ENCODE measurements at places on chromosomes 1 and 21. TPM values are rescaled to one million over a fixed set of nuclear protein-coding genes. Genes with fewer than 3 reads are reported as not detected.

PTPRU gene
- total RNA-seq = 45.5 TPM

DNAJC6 gene
- 6.6 TPM for total RNA-seq

- H3K4me1 ChIP-seq = no peaks in the 10 kb centered on the region
- no peak overlapping the region for H3K27ac ChIP-seq
- no peaks in the 10 kb centered on the region for H3K27me3 ChIP-seq
Measured at GRCh38 chr1:233230011-233230410, 65.5 kb downstream of the PCNX2 start.

DNA sequence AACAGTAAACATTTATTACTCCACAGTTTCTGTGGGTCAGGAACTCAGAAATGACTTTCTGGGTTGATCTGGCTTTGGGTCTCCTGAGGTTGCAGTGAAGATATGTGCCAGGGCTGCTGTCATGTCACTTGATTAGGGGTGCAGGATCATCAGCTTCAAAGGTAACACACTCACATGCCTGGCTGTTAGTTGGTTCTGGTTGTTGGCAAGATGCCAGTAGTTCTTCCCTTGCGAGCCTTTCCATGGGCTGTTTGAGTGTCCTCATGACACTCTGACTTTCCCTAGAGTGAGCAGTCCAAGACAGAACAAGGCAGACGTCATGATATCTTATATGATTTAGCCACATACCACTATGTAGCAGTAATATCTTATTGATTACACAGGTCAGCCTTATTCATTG, 1.8 kb downstream of the SWT1 start:
- peaks cover 8% of the 10 kb centered on the region for H3K36me3 ChIP-seq
- H3K27ac ChIP-seq = no peak overlapping the region
- H3K27me3 ChIP-seq = no peaks in the 10 kb centered on the region
- H3K4me1 ChIP-seq = peaks cover 18% of the 10 kb centered on the region
- no peak overlapping the region for H3K4me3 ChIP-seq
- DNase-seq = no peak

- no peaks in the 10 kb centered on the region for H3K4me1 ChIP-seq
- no peaks in the 10 kb centered on the region for H3K36me3 ChIP-seq
- H3K27me3 ChIP-seq = no peaks in the 10 kb centered on the region
- no peak for DNase-seq
Measured at GRCh38 chr1:163876546-163876945, 554.8 kb downstream of the NUF2 start.

GRCh38 chr1:202880961-202881460, 7.9 kb downstream of the RABIF start:
- no peak for DNase-seq
- no peaks in the 10 kb centered on the region for H3K27me3 ChIP-seq
- H3K27ac ChIP-seq = no peak overlapping the region
- H3K36me3 ChIP-seq = peaks cover 30% of the 10 kb centered on the region
- no peaks in the 10 kb centered on the region for H3K4me1 ChIP-seq
- H3K4me3 ChIP-seq = no peak overlapping the region

DNA sequence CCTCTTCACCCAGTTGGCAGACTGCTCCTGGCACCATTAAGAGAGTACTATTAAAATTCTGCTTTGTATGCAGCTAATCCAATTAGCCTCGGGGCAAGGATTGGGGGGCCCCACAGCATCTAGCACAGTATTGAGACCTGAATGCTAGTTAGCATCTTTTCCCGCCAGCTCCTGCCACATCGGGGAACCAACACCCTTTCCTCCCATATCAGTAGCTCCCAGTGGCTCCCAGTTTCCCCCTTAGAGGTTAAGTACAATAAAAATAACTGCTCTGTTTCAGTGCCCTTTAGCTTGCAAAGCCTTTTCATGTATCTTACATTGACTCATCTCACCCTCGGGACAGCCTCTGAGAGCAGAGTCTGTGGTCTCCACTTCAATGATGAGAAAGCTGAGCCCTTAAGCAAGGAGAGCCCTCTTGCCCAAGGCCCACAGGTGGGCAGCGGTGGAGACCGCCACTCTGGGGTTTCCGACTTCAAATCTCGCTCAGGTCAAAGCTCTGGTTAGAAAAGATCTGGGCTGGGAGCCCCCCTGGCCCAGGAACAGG, 4.2 kb upstream of the PMVK start:
- H3K27me3 ChIP-seq = no peaks in the 10 kb centered on the region
- DNase-seq = no peak
- peaks cover 10% of the 10 kb centered on the region for H3K36me3 ChIP-seq
- no peak overlapping the region for H3K27ac ChIP-seq
- H3K4me3 ChIP-seq = no peak overlapping the region

SWT1 gene
- total RNA-seq = 7.2 TPM

DNA sequence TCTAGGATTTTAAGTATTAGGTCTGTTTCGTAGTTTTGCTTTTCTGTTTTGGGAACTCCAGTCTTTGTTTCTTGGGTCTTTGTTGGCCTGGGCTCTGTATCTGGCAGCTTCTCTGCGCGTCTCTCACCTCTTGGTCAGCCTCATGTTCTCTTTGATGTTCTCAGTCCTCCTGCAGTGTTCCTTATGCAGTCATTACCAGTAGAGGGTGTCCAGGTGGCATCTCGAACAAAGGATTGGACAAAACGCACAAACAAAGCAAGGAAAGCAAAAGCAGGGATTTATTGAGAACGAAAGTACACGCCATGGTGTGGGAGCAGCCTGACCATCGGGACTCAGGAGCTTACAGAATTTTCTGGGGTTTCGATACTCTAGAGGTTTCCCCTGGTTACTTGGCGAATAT, 133.7 kb upstream of the COL6A1 start:
- H3K36me3 ChIP-seq = no peaks in the 10 kb centered on the region
- no peak overlapping the region for H3K27ac ChIP-seq
- H3K4me3 ChIP-seq = no peak overlapping the region
- H3K27me3 ChIP-seq = no peaks in the 10 kb centered on the region

DNA sequence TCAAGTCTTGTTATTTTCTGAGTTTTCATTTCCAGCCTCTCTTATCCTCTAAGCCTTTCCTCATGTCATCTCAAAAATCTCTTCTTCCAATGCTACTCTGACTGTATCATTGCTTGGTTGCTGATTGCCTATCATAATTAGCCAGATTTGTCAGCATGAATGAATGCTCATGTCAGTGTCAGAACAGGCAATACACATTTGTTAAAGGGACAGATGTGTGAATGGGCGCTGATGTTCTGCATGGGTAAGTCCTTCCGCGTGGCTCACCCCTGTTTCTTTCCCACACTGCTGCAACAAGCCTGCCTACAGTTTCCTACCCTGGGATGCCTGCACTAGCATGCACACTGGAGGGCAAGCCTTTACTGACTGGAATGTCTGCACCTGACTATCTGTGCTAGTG, 100.6 kb downstream of the RHOU start:
- no peak for DNase-seq
- no peaks in the 10 kb centered on the region for H3K27me3 ChIP-seq
- peaks cover 22% of the 10 kb centered on the region for H3K4me1 ChIP-seq
- no peak overlapping the region for H3K4me3 ChIP-seq

TNFRSF8 gene
- total RNA-seq = 1.8 TPM

HRNR gene
- total RNA-seq = not detected

CCDC185 gene
- not detected for total RNA-seq

GRCh38 chr1:32208469-32208868, 420 bp upstream of the DCDC2B start:
- no peak overlapping the region for H3K4me3 ChIP-seq
- H3K27ac ChIP-seq = no peak overlapping the region
- no peak for DNase-seq
- H3K27me3 ChIP-seq = no peaks in the 10 kb centered on the region
- peaks cover 11% of the 10 kb centered on the region for H3K4me1 ChIP-seq

DNA sequence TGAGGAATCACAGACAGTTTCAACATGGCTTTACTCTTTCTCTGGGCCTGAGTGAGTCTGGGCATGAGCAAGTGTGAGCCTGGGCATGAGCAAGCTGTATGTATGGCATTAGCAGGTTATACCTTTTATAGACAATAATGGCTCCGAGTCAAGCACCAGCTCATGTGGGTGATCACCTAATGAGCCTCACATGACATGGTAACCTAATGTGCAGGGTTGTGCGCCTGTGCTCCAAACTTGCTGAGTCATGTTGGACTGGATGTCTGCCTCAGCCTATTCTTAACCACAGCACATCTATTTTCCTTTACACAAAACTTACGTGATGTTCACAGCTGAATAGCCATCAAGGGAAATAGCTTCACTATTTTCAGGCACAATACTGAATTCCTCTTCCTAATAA, 236.2 kb upstream of the NRIP1 start:
- DNase-seq = no peak
- no peak overlapping the region for H3K27ac ChIP-seq
- H3K27me3 ChIP-seq = no peaks in the 10 kb centered on the region
- no peak overlapping the region for H3K4me3 ChIP-seq
- H3K36me3 ChIP-seq = no peaks in the 10 kb centered on the region

DNA sequence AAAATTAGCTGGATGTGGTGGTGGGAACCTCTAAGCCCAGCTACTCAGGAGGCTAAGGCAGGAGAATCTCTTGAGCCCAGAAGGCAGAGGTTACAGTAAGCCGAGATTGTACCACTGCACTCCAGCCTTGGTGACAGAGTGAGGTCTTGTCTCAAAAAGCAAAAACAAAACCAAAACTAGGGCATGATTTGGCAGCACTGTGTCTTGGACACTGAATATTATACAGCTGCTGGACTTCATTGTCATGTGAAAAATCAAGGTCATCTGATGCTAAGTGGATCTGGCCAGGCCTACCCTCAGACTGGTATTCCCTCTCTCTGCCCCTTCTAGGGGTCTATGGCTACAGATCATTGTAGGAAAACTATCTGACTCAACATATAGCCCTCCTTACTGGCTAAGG, 55.2 kb upstream of the MRPS6 start:
- no peaks in the 10 kb centered on the region for H3K36me3 ChIP-seq
- peaks cover 18% of the 10 kb centered on the region for H3K4me1 ChIP-seq
- no peak overlapping the region for H3K27ac ChIP-seq
- no peak for DNase-seq
- no peaks in the 10 kb centered on the region for H3K27me3 ChIP-seq

GRCh38 chr1:192151176-192151575, 7.1 kb upstream of the RGS18 start:
- no peaks in the 10 kb centered on the region for H3K4me1 ChIP-seq
- no peak for DNase-seq
- H3K4me3 ChIP-seq = no peak overlapping the region
- H3K27ac ChIP-seq = no peak overlapping the region

AMY1A gene
- 1.6 TPM for total RNA-seq

DNA sequence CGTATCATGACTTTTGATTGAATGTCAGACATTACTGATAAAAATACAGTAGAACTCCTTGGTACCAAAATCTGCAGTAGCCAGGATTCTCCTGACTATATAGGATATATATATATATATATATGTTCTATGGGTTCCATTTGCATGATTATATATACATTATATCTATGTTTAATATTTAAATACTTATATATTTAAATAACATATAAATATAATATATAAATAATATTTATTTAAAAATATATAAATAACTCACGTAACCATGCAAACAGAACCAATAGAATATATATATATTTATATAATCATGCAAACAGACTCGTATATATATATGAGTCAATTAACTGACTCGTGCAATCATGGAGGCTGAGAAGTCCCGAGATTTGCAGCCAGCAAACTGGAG, 278.8 kb upstream of the PLXNA2 start:
- no peak overlapping the region for H3K27ac ChIP-seq
- H3K4me3 ChIP-seq = no peak overlapping the region
- no peak for DNase-seq
- no peaks in the 10 kb centered on the region for H3K27me3 ChIP-seq
- no peaks in the 10 kb centered on the region for H3K36me3 ChIP-seq
